ENCODE measurements at places on chromosomes 5 and 9. TPM values are rescaled to one million over a fixed set of nuclear protein-coding genes. Genes with fewer than 3 reads are reported as not detected.

Gene OTP
- total RNA-seq: not detected

Gene ECSCR
- total RNA-seq: 20.1 TPM

Gene ZNF622
- total RNA-seq: 41.9 TPM

Gene ARID3C
- total RNA-seq: not detected

Gene PCDHGC5
- total RNA-seq: 3.1 TPM

Gene HAND1
- total RNA-seq: 23.2 TPM

Gene RGS7BP
- 3.1 TPM for total RNA-seq

Gene RNF38
- total RNA-seq: 32.1 TPM

Gene TAF11L5
- not detected for total RNA-seq

Gene RASGRF2
- 5.4 TPM for total RNA-seq

Gene NSMF
- total RNA-seq: 5.3 TPM

Gene DCTN3
- total RNA-seq: 113 TPM

Gene EFNA5
- total RNA-seq: 29.8 TPM

Gene PPP1R26
- total RNA-seq: 21.3 TPM

Gene PCDHA6
- not detected for total RNA-seq

Gene NR5A1
- not detected for total RNA-seq

Gene ARSI
- 0.32 TPM for total RNA-seq

Gene CCDC183
- total RNA-seq: 2.4 TPM

Gene ANKRD18B
- 0.93 TPM for total RNA-seq

Gene ORM1
- 0.37 TPM for total RNA-seq

Gene CA9
- total RNA-seq: 0.20 TPM

Gene PCDHB13
- 3.1 TPM for total RNA-seq

Gene AK8
- total RNA-seq: 0.16 TPM

Gene ZNF300
- 0.51 TPM for total RNA-seq

Gene CDKN2B-AS1
- total RNA-seq: not detected

Gene SNCB
- total RNA-seq: not detected

Gene PNPLA7
- total RNA-seq: 6.6 TPM

Gene SLC1A3
- total RNA-seq: 62.5 TPM

Gene SPAG8
- total RNA-seq: 3.7 TPM

Gene MEGF10
- 0.02 TPM for total RNA-seq

Gene PPP3R2
- not detected for total RNA-seq

Gene RASEF
- total RNA-seq: 0.04 TPM

Gene INSL4
- not detected for total RNA-seq

Gene SPATA31A6
- not detected for total RNA-seq

Gene STOM
- total RNA-seq: 166 TPM

Gene GPR150
- not detected for total RNA-seq

Gene GZMA
- total RNA-seq: 0.32 TPM

Gene C7
- total RNA-seq: 105 TPM

Gene ROR2
- 1.4 TPM for total RNA-seq

Gene GAPT
- total RNA-seq: 0.26 TPM

Gene GNG10
- total RNA-seq: 26.8 TPM

Gene SNX2
- total RNA-seq: 36.5 TPM

Gene ELAVL2
- not detected for total RNA-seq

Gene CNTNAP3B
- total RNA-seq: 16.2 TPM

Gene FANCC
- 4.9 TPM for total RNA-seq

Gene ENTPD8
- total RNA-seq: not detected

Gene SLC22A5
- 15.4 TPM for total RNA-seq
